H9 (cell line): ENCODE measurements at places on chromosomes 2 and 18.

DNA sequence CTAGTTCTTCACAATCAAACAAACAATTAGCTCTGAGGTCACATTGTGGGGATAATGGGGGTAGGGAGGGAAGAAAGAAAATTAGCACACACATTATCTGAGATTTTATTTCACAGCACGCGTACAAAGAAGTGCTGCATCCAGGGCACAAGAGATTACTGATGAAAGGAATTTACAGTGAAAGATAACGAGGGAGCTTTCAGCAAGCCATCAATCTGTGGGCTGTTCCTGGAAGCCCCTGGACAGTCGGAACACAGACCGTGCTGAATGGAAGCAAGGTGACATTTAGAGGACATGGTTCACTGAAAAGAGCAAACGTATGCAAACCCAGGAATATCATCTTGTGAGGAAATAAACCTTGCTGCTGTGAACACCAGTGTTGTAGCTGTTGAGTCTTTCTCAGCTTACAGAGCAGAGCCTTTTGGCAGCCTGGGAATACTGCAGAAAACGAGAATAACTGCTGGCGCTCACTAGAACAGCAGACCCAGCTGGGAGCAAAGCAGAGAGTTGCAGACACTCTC is 63.2 kb downstream of the SCG2 start:
- DNase-seq = no peak

- no peak for DNase-seq
Measured at GRCh38 chr2:457262-457661, 169.4 kb upstream of the ALKAL2 start.

- DNase-seq = no peak
Measured at GRCh38 chr2:112483831-112484230, 1.9 kb downstream of the TTL start.

GRCh38 chr18:24380163-24380747 is 17.4 kb downstream of the OSBPL1A start:
- no peak for DNase-seq

- DNase-seq = no peak
Measured at GRCh38 chr2:187429989-187430388, 18.1 kb downstream of the CALCRL start.

GRCh38 chr18:56451188-56451587 is 187.2 kb downstream of the TXNL1 start:
- no peak for DNase-seq

- DNase-seq = no peak
Measured at GRCh38 chr2:30747206-30747605, 60.0 kb downstream of the CAPN13 start.

DNA sequence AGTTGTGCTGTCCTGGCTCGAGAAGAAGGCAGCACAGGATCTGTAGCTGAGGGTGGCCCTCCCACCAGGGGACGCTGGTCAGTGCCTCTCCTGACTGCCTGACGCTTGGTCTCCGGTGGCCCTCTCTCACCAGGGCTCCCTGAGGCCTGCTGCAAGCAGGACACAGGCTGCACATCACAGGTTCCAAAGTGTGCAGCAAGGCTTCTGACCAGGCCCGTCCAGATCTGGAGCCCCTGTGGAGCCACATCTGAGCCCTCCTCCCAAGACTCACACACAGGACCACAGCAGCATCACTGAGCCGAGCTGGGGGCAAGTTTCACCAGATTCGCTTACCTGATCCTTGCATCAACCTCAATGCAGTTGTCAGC is 12.1 kb downstream of the AMER3 start:
- no peak for DNase-seq

DNA sequence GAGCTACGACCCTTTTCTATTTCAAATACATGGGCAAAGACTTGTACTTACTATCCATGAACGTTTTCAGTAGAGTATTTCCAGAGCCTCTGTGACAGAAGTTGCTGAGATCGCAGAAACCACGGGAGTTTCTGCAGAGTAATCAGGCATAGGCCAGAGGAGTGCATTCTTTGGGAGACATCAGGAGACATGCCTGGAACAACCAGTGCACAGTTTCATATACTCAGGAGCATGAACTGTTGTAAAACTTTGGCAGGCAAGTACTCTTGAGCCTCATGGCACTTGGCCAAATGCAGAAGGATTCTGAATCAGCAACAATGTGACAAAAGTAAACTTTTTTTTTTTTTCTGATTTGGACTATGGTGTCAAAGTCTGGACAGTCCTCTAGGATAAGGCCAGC is 307.1 kb downstream of the GRB14 start:
- no peak for DNase-seq

DNA sequence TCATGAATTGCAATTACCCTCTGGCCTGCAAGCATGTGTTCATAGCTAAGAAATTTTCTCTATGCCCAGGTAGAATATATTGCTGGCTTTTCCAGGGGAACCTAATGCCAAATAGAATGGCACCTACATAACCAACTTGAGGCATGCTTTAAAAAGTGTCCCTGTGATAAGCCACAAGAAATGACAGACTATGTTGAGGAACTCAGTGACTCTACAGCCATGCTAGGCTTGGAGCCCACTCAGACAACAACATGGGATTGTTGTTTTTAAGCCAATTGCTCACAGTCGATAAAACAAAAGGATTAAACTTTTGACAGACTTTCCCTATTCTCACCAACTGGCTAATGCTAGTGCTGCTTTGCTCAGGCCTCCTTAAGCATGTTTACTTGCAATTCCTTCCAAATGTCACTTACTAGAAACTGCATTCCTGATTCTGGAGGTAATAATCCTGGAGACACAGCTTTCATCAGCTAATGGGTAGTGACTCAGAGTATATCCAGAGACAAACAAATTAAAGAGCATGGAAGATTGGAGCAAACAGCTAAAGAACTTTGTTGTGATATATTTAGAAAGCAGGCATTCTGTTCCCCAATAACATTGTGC is 249.0 kb downstream of the SLC8A1 start:
- no peak for DNase-seq

GRCh38 chr2:32947076-32947483 is 327 bp downstream of the LTBP1 start:
- no peak for DNase-seq

GRCh38 chr2:227822416-227823003 is 8.9 kb downstream of the CCL20 start:
- DNase-seq = no peak

DNA sequence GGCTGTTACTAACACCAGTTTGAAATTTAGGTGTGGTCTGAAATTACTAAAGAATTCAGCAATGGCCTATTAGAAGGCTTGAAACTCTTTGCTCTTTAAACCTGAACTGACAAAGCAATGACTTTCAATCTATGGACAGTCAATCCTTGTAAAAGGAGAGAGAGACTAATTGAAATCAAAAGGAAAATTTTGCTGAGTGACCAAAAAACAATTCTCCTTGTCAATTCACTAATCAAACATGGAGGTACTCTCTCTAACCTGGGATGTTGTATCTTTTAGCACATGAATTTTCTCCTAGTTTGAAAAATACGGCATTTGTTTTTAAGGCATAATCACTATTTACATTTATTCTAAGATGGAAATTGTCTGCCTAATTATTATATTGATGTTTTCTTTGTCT is 49.6 kb upstream of the ATIC start:
- no peak for DNase-seq

DNA sequence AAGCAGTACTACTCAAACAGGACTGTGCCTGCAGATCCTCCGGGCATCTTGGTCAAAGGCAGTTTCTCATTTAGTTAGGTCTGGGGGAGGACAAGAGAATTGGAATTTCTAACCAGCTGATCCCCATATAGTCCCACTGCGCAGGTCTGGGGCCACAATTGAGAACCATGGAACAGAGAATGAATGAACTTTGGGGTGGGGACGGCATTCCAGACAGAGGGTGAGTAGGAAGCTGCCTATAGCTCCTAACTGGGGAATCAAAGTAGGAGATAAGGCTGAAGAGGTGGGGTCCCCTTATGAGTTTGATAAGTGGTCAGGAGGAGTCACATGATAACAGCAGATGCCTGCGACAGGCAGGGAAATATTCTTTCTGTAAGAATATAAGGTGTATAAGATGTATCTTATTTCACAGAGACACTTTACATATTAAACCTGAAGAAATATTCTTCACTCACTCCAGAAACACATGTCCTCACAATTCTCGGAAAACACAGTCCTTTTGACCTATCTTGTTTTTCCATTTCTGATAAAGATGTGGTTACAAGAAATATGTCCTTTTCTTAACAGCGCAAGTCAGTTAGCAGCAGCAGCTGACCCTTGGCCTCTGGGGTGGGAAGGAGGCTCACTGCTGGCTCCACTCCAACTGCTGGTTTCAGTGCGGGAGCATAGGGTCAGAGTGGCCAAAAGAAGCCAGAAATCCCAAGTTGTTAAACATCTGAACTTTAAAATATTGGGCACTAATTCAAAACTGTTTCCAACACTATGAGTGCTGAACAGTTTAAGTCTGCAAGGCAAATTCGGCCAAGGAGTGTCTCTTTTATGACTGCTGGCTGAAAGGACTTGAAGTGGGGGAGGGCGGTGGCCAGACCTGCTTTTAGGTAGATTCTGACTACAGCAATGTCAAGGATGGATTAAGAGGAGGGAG is 12.6 kb upstream of the TMEM214 start:
- no peak for DNase-seq

- DNase-seq = no peak
Measured at GRCh38 chr18:2337552-2338141, 233.7 kb downstream of the METTL4 start.

DNA sequence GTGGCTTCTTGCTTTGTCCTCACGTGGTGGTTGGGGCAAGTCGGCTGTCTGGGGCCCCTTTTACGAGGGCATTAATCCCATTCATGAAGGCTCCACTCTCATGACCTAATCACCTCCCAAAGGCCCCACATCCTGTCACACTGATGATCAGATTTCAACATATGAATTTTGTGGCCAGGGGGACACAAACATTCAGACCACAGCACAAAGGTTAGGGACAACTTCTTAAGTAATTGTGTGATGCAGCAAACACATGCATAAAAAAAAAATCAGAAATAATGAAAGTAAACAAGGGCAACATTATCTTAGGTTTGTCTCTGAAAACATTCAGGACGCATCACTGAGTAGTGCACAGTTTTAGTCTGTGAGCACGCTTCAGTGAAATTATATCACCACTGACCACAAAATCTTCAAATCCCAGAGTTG is 54.2 kb upstream of the FRZB start:
- no peak for DNase-seq

DNA sequence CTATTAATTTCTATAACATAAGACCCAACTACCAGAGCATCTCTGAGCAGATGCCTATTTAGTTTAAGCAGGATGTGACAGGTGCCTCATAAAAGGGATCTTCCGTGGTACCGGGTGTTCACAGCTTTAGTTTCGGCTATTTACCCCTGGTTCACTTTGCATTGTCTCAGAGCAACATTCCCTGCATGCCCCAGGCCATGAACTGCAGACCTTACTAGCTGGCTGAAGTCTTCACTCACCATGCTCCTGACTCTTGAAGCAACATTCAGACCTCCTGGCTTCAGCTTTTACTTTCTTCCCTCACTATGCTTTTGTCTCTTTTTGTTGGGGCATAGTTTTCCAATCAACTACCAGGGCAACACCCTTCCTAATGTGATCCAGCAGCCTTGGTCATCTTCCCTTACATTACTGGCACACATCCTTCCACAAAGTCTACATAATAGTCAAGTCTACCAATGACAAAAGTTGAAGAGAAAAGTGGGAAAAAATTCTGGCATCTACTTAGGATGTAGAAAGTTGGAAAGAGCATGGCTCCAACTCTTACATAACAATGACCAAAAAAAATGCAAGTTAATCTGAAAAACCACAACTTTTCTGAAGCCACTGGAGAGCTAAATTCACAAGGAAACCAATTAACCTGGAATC is 99.2 kb downstream of the SESTD1 start:
- no peak for DNase-seq

- DNase-seq = no peak
Measured at GRCh38 chr2:106596844-106597243, 109.7 kb downstream of the CD8B2 start.

- no peak for DNase-seq
Measured at GRCh38 chr2:213490087-213490486, 205.8 kb downstream of the SPAG16 start.

DNA sequence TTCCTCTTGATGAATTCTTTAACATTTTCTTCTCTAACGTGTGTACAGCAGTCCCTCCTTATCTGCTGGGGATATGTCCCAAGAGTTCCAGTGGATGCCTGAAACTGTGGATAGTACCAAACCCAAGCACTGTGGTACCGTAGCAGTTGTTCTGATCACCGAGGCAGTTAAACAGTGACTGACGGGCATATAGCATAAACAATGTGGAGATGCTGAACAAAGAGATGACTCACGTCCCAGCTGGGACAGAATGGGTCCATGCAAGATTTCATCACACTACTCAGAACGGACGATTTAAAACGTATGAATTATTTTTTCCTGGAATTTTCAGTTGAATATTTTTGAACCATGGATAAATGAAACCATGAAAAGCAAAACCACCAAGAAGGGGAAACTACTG is 54.5 kb upstream of the SPAG16 start:
- DNase-seq = no peak

GRCh38 chr2:178513876-178514275 is 33.6 kb downstream of the PLEKHA3 start:
- no peak for DNase-seq

DNA sequence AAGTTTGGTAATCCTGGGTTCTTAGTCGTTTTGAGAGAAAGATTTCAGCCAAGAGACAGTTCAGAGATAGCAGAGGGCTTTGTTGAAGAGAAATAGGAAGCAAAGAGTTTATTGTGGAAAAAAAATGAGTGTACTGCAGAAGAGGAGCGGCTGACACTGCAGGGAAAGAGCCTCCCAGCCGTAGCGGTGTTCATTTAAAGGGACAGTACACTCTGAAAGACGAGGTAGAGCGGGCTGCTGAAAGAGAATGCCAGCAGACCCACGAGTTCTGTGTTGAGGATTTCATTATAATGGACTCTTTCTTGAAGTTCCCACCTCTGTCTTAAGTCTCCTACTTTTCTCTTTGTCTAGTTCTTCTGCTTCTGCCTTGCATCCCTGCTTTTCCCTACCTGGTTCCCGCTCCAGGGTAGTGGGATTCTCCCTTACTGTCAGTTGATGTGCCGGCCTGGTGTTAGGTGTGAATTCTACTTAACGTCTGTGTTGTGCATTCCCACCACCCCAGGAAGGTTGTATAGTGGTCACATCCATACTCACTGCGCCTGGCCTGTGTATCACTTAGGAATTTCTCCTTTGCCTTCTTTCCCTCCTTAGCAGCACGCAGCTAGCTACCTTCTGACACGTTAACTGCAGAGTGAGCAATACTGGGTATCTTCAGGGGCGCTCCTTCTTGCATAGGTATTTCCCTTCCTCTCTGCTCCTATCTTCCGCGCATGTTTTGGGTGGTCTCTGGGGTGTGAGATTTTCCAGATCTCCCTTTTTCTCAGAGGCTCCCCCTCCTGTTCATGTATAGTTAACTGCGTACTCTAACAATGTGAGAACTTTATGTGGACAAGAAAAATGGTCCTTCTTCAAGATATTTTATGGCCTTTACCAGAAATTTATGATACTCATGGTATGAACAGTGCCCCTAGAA is 164.5 kb downstream of the PTH2R start:
- no peak for DNase-seq

DNA sequence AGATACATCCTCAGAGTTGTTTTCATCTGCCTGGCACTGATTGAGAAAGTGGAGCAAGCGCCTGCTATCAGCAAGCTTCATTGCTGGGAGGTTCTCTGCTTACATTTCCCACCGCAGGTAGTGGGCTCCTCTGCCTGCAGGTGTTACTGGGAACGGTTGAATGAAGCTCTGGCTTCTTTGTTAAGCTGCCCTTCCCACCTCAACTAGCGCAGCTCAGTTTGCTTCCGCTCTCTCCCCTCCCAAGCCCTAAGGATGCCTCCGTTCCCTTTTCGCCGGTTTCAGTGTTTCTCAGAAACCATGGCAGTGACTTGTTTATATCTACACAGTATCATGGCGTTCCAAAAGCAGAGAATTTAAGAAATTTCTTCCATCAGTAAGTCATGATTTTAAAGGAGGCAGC is 72.2 kb upstream of the B3GNT7 start:
- peak; percentile 53 for DNase-seq
